GM04503 (cell line): ENCODE measurements at places on chromosomes 7 and 10.

DNA sequence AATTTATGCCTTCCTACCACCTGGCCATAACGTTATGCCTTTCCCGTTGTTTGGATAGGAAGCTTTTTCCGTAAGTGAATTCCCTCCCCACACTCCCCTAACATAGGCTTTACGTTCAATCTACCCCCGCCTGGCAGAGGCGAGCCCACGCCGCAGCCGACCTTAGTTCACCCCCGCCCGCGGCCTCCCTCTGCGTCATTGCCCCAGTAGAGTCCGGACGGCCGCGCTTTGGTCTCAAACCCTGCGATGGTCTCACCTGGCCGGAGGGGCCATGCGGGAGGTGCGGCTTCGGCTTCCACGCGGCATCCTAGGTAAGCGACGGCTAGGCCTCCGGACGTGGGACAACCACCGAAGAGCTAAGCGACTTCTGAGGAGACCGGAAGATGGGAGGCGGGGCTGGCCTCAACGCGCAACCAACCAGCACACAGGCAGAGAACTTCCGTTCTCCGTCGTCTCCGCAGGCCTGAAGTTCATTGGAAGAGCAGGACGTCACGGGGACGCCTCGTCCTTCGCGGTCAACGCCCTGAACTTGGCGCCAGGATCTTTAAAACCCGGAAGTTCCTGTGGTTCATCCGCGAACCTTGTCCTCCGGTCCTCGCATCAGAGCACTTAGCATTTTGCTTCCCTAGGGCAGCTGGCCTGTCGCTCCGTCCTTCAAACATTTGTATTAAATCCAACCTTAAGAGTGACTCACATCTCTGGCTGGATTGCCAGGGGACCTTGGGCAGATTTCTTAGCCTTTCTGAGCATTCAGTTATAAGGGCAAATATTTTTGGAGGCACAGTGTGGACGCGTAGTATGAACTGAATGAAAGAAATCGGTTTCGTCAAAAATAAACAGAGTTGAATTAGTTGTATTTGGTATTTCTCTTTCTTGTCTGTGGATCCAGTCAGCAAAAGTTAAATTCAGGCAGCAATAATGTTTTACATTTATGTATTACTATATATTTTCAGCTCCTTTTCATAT, at the start of gene CHCHD2:
Gene CHCHD2 (minus strand): TSS at position 369 of the 966 bp plus-strand sequence. CDS start 63 bp downstream, at position 306.
- DNase-seq, result peak; percentile 95

- no peak for DNase-seq
These were observed 768.6 kb downstream of the NRG3 start for GRCh38 chr10:82643601-82644000.

DNA sequence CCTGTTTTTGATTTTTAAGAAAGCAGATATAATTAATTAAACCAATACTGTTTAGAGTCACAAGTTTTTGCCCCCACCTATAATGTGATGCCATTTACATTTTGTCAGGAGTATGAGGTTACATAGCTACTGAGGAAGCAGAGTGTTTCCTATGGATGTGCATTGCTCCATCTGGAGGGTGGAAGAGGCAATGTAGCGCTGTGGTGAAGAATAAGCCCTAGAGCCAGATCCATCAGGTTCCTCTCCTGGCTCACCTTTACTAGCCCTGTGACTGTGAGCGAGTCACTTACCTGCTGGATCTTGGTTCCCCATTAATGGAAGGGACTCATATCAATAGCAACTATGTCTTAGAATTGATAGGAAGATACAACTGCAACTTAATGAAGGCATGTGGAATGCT, 216.0 kb downstream of the GPAM start:
- DNase-seq, result no peak

DNA sequence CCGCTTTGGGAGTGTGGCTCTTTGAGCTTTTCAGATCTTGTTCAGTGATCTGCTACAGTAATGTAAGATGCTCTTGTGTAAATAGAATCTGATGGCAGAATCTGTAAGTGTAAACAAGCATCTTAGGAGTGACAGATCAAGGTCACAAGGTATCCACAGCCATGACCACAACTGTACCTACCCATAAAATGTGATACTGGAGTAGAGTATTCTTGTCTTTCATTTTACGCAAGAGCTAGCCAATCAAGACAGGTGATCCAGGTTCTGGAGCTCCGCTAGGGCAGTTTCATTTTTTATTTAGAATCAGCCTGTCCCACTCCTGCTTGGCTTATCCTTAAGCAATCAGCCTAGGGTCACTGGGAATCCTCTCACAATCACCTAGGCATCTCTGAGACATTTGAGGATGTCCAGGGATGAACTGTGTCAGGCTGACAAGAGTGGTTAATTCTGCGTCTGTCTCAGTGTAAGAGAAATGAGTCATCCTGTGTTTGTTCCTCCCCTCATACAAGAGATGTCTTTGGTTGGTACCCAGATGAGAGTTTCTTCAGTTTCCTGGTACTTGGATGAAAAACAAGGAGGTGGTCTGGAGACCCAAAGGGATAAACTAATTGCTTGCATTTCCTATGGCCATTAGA, 13.6 kb downstream of the ZNF138 start:
- DNase-seq, result no peak

DNA sequence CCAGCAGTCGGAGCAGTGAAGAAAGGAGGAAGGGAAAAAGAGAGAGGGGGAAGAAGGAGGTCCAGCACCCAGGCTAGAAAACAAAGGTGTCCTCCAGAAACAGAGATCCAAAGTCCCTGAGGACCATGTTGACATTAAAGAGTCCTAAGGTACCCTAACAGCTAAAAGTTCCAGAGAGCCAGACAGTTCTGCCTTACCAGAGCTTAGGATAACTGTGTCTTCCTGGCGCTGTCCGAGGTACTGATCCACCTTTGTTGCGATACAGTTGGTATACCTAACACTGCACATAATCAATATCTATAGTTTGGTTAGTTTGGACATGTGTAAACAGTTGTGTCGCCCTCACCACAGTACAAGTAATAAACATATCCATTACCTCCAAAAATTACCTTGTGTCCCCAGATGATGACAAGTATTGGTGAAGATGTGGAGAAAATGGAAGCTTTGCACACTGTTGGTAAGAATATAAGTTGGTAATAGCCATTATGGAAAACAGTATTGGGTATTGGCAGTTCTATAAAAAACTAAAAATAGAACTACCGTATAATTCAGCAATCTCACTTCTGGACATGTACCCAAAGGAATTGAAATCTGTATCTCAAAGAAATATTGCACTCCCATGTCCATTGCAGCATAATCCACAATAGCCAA, 59.8 kb downstream of the GRID1 start:
- no peak for DNase-seq

DNA sequence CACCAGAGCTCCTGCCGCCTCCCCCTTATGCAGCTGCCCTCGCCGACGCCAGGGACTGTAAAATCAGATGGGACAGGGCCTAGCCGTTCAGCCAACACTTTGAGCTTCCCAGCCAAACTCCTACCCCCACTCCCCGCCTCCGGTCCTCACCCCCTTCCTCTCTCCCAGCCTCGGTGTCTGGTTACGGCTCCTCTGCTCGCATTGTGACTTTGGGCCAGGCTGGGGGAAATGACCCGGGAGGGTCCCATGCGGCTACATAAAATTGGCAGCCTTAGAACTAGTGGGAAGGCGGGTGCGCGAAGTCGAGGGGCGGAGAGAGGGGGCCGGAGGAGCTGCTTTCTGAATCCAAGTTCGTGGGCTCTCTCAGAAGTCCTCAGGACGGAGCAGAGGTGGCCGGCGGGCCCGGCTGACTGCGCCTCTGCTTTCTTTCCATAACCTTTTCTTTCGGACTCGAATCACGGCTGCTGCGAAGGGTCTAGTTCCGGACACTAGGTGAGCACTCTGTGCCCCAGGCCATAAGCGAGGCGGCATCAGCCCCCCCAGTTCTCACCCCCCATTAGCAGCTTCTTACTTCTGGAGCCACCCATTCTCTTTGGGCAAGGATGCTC, at the start of gene KAZALD1:
Gene KAZALD1 (plus strand): TSS at position 366 of the 608 bp plus-strand sequence. CDS start 604 bp downstream, outside the sequence.
- DNase-seq, result no peak

DNA sequence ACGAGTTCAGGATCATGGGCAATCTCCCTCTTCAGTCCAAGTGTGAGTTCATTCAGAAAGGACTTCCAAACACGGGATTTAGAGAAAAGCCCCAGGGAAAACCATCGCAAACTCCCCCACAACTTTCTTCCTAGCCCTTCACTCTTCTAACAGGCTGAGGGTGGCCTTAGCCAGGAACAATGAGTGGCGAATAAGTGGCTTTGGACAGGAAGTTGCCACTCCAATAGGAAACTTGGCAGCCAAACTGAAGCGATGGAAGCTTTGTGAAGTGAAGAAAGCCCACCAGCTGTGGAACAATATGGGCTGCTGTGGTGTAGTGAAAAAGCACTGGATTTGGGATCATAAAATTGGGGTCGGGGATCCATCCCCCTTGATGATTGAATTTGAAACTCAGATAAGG, 193.2 kb downstream of the TEX36 start:
- DNase-seq, result no peak

GRCh38 chr10:113026679-113027078, 76.6 kb downstream of the TCF7L2 start:
- peak; percentile 81 for DNase-seq

GRCh38 chr7:91465595-91466061, 201.4 kb downstream of the FZD1 start:
- no peak for DNase-seq

DNA sequence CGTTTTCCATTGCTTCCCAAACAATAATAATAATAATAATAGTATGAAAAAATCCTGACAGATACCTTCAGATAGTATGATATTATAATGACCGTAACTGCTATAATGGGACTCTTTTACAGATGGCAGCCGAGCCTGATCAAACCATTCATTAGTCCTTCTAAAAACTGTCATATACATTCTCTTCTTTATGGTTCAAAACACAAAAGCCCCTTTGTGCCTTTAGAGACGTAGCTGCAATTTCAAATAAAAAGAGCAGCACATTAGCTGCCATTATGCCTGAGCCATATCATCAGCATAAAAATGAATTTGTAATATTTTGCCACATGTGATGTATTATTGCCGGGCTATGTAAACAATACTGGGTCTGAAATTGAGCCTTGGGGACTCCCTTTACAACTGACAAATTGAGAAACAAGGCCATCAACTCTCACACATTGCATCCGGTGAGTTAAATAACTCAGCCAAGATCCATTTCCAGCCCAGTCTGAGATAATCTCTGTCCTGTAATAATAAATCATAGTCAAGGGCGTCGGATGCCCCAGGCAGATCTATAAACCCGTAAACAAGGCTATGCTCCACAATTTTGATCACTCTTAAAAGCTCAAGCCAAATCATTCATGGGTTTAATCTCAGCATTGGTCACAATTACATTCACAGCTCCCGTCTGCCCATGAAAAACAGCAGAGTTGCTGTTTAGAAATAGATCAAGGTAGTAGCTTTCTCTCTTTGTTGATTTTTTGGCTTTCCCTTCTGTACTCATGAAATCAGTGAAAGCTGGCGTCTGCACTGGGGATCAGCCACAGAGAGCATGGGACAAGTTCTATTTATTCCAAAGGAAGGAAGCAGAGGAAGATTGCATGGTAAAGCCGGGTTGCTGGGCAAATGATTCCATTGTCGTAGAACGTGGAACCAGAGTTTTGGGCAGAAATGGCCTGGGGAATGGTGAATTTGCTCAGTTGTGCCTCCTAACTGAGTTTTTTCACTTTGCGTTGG, 150.1 kb upstream of the BMPER start:
- no peak for DNase-seq

GRCh38 chr10:133275684-133276092, 980 bp downstream of the ADAM8 start:
- no peak for DNase-seq

DNA sequence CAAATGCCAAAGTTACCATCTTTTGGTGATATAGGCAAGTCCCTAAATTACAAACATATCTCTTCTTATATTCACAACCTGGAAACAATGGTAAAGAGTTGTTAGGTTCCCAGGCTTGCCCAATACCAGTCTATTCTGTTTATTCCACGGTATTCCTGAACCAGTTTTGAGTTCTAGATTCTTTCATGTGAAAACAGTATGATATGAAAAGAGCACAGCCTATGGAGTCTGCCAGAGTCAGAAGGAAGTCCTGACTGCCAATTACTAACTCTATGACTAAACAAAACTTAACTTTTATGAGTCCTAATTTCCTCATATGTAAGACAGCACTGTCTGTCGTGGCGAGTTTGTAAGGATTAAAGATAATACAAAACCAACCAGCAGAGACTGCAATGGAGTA, 5.6 kb downstream of the ABI1 start:
- no peak for DNase-seq

DNA sequence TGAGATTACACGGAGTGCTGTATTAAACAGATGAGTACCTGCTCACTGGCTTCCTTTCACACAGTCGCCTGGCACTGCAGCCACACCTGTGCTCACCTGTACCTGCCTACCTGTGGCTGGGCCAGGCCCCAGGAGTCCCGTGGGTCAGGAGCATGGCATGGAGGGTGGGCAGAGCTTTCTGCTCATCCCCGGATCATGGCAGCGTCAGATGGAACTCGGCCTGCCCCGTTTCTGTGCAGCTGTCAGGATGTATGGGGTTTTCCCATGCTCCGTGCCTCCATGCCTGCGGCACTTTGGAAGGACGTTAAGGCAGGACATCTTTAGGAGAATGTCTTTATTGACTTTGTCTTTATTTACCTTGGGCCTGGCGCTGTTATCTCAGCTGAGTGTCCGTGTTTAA, 112.2 kb downstream of the MGMT start:
- DNase-seq, result no peak

- DNase-seq, result no peak
These were observed 27.4 kb upstream of the GOLGA7B start for GRCh38 chr10:97822261-97822687.

- no peak for DNase-seq
These were observed 415.3 kb upstream of the SEMA3D start for GRCh38 chr7:85602196-85602595.

- DNase-seq, result peak; percentile 43
These were observed 25.1 kb downstream of the FAM13C start for GRCh38 chr10:59337201-59337652.
